Mammary epithelial cell (primary cell): ENCODE measurements at places on chromosomes 4 and X. TPM values are rescaled to one million over a fixed set of nuclear protein-coding genes. Genes with fewer than 3 reads are reported as not detected.
A peak's percentile ranks its signal among the peaks of the same experiment; 100 is the strongest.

- DNase-seq = no peak
These were observed 63.9 kb downstream of the TSC22D3 start for GRCh38 chrX:107711521-107712181.

GRCh38 chr4:163591614-163592020 is 97.1 kb downstream of the TMA16 start:
- DNase-seq = no peak

DNA sequence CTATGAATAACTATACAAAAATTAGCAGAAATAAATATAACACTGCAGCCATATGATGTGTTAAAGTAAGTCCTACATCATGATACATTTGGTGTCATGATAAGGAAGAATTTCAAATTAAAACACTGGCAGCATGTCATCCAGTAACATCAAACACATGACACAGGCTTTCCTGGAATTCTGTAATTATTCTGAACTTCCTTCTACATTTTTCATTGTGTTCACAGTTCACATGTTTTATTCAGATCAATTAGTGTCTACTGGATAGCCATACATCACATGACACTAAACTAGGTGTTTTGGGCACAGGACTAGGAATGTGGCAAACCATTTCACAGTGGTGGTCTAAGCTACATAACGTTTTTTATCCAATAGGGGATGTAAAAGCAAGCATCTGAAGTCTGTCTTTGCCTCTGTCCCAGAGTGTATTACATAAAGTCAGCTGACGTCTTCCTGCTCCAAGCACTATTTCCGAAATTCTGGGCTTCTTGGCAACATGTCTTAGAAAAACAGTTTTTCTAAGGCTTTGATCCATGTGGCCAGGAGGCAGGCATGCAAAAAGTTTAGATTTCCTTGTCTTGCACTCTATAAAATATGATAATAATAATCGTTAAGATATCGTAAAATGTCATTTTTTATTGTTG is 707.9 kb downstream of the CENPC start:
- DNase-seq = no peak

GRCh38 chr4:92198711-92199110 is 105.1 kb upstream of the GRID2 start:
- DNase-seq = peak; percentile 4

GRCh38 chr4:165678236-165678935 is 194.7 kb upstream of the TLL1 start:
- no peak for DNase-seq

- DNase-seq = peak; percentile 33
These were observed 118.8 kb upstream of the TENM3 start for GRCh38 chr4:182124359-182124758.

DNA sequence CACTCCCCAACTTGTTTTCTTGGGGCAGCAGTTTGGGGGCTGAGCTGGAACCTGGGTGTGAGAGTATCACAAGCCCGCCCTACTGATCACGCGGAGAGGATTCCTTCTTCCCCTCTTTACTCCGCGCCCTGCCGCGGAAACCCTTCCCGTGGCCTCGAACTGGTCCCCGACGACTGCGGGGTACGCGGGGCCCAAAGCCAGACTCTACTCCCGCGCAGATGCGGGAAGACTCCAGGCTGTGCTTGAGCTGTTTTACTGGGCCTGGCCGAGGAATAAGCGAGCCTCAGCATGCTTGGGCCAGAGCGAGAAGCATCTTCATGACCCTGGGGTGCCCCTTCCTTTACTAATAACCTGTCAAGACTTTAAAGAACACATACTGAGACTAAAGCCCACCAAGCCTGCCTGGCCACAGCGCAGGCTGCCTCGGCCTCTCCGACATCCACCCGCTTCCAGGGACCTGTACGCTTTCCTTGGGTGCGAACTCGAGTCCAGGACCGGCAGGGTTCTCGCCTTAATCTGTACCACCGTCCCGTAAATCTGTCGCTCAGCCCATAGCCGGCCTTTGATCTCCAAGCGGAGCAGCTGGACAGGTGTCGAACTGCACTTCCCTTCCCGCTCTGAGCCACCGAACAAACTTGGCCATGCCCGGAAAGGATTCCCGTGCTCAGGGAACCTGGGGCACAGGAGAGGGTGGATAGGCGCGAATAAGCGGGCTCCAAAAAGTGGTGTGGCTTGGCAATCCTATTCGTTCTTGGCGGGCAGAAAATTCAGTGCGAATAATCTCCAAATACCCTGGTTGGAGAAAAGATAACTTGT is 55.0 kb upstream of the TMEM33 start:
- no peak for DNase-seq

DNA sequence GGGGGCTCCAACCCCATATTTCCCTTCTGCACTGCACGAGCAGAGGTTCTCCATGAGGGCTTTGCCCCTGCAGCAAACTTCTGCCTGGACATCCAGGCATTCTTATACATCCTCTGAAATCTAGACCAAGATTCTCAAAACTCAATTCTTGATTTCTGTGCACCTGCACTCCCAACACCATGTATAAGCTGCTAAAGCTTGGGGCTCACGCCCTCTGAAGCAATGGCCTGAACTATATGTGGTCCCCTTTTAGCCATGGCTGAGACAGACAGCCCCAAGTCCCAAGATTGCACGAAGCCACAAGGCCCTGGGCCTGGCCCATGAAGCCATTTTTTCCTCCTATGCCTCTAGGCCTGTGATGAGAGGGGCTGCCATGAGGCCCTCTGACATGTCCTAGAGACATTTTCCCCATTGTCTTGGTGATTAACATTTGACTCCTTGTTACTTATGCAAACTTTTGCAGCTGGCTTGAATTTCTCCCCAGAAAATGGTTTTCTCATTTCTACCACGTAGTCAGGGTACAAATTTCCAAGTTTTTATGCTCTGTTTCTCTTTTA is 468.0 kb upstream of the SLIT2 start:
- no peak for DNase-seq

ATP8A1 gene
- polyA plus RNA-seq = 0.03 TPM

ALAS2 gene
- not detected for polyA plus RNA-seq

CCDC149 gene
- polyA plus RNA-seq = 2.2 TPM

VCX3A gene
- polyA plus RNA-seq = not detected

POF1B gene
- polyA plus RNA-seq = 1.3 TPM

NUDT10 gene
- 3.1 TPM for polyA plus RNA-seq

MSANTD1 gene
- 0.05 TPM for polyA plus RNA-seq

UXT gene
- 124 TPM for polyA plus RNA-seq
